ENCODE measurements at places on chromosomes 12 and 14.

GRCh38 chr12:77893918-77894317, 63.2 kb downstream of the NAV3 start:
- no peak for DNase-seq

DNA sequence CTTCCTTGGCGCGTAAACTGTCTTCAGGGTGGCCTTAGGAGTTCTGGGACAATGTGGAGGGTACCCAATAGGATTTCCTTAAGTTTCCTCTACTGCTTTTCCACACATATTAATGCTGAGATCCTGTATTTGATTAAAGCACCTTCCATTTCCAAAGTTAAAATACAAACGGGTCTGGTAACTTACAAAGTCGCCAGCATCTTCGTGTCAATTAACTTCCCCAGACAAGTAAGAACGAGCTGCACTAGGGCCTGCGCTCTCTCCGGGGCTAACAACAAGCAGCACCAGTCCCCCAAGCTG, 130.9 kb downstream of the NDUFA12 start:
- no peak for DNase-seq

DNA sequence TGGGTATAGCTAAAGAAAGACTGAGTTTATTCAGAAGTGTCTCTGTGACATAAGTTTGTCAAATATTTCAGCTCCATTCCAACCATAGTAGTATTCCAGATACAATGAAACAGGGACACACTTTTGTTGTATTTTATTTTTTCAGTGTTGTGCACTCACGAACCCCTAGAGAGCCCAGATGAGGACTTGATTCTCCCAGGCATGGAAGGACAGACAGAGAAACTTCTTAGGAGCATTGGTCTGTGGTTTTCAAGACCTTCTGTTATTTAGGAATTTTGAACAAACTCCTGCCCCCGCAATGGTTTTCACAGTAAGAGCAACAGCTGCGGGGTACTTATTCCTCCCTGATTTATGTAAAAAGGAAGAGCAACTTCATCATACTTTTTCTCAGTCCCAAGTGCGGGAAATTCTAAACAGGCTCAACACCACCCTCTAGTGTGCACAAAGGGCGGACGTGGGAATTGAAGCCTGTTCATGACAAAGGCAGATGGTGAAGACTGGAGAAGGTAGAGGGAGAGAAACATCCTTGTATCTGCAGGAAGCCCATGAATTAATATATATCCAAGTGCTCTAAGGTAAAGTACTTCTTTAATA, 147.6 kb downstream of the PAH start:
- no peak for DNase-seq

DNA sequence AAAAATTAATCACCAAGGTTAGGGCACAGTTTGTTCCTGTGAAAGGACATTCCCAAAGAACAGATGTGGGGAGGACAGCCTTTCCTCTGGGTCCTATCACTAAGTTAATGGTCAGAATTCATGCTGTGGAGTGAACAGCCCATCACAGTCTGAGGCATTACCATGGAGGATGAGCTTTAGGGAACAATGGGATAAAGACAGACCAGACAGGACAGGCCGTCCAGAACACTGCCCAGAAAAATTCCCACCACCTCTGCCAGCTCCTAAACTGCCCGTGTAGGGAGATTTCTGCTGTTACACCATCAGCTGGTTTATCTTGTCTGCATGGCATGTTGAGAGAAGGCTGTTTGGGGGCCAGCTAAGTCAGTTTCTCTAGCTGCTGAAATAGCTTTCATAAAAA, 49.6 kb upstream of the IFNG-AS1 start:
- no peak for DNase-seq

DNA sequence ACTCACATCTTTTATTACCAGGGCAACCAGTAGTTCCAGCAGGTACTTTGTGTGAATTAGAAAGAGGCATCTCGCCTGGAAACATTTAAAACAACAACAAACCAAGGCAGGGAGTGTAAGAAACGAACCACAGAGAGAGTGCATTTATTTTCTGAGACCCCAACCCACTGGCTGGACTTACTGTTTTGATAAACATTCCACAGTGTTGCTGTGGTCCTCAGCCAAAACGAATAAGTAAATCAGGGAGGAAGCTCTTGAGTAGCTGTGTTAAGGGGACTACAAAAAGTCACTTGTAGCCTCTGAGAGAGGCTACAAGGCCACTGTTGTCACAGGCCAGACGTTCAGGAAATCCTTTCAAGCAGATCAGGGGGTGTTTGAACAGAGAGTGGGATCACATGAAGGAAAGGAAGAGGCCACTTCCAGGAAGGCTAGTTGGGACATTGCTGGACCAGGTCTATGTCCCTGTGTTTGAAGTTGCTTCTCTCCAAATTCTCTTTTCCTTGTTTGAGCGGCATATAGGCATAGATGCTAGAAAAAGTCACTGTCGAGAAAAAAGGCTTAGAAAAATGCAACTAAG, 33.8 kb downstream of the DMAC2L start:
- no peak for DNase-seq

GRCh38 chr12:46332260-46332659, 40.3 kb downstream of the SLC38A2 start:
- DNase-seq, result peak; percentile 16

DNA sequence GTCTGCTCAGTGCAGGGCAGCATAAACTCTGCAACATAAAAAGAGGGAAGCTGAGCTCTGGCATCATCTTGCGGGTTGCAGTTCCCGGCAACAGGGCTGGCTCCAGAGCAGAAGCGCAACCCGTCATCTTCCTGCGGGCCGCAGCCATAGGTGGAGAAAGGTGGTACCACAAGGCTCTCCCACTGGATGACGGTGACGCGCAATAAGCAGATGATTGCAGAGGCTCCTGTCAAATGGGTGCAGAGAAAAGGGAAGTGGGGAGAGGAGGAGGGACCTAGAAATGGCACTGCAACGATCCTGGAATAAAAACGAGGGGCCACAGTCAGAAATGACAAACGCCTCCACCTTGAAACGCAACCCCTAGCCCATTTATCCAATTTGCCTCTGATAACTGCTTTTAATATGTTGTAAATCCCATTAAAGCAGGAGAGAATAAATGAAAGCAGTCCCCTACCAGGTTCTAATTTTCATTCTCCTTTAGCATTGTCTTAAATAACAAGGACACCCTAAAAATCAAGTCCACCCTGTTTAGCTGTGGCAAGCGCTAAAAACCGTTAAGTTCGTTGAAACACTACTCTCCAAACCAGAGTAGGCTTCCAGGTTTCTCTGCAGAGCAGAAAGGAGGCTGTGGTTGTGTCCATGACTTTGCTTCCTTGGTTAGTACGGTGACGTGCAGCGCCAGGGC, 30.9 kb upstream of the TUBA1C start:
- no peak for DNase-seq

DNA sequence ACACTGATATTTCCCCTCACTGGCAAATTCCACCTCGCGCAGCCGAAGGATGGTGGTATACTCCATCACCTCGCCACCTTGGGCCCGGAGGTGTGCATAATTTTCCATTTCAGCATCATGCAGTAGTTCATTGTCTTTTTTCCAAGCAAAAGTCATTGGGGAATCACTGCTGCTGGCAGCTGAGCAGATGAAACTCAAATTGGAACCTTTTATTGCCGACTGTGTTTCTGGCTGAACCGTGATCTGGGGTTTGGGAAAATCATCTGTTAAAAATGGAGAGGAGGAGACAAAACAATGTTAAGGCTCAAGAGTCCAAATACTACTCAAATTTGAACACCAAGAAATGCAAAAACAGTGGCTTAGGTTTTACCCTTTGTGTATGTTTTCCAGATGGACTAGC, 39.7 kb downstream of the LRIG3 start:
- DNase-seq, result no peak

GRCh38 chr14:35818346-35819115, 7.6 kb upstream of the BRMS1L start:
- DNase-seq, result no peak

GRCh38 chr12:23781118-23781517, 168.4 kb downstream of the SOX5 start:
- DNase-seq, result no peak

- DNase-seq, result no peak
These were observed 120.6 kb upstream of the FKBP4 start for GRCh38 chr12:2673966-2674810.

DNA sequence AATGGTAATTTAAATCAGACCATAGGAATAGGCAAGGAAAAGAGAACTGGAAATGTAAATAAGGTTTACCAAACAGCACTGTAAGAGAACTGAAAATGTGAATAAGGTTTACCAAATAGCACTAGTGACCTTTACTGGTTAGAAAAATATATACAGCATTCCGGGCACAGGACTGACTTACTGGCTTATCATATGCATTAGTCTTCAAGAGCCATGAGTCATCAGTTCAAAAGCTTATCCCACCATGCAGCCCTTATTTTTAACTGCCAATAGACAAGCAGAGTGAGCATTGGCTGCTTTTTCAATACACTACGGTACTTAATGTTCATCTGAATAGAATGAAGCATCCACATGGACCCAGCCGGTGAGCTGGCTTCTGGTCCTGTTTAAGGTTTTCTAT, 13.0 kb upstream of the NELL2 start:
- DNase-seq, result no peak

DNA sequence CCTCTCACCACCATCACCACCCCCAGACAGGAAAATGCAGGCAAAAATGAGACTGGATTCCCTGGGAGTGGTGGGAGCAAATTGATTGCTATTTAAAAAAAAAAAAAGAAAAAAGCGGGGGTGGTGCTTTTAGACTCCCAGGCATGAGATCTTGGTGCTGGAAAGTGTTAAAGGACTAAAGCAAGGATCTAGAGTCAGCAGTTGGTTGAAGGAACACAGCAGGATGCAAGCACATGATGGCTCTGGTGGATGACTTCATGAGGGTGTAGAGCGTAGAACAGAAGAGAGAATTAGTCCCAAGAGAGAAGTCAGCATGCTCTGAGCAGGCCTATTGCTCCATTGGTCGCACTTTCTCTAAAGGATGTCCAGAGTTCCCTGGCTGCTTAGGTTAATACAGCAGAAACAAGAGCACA, 183.8 kb upstream of the HMGA2 start:
- DNase-seq, result peak; percentile 43

- DNase-seq, result no peak
These were observed 13.7 kb downstream of the PIGH start for GRCh38 chr14:67586369-67586768.

DNA sequence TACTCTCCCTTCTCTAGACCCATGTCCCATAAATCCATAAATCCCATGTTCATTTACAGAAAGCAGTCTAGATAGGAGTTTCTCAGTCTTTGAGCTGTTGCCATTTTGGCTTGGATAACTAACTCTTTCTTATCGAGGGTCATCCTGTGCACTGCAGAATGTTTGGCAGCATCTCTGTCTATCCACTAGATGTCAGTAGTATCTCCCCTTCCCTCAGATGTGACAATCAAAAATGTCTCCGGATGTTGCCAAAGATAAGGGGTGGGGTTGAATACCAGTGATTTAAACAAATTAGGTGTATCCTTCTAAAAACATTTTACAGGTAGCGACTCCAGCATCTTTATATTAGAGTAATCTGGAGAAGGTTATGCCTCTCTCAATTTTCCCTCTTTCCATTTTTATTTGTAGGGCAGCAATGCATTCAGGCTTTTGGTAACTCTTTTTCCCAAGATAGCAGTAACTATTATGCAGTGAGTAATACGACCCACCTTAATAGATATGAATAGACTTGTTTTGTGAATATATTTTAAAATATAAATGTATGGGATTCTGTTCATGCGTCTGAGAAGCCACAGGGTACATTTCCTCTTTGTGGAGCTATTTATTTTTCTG, 100.7 kb downstream of the LRRK2 start:
- no peak for DNase-seq

- no peak for DNase-seq
These were observed 2.3 kb upstream of the ZNF705A start for GRCh38 chr12:8154526-8154925.

DNA sequence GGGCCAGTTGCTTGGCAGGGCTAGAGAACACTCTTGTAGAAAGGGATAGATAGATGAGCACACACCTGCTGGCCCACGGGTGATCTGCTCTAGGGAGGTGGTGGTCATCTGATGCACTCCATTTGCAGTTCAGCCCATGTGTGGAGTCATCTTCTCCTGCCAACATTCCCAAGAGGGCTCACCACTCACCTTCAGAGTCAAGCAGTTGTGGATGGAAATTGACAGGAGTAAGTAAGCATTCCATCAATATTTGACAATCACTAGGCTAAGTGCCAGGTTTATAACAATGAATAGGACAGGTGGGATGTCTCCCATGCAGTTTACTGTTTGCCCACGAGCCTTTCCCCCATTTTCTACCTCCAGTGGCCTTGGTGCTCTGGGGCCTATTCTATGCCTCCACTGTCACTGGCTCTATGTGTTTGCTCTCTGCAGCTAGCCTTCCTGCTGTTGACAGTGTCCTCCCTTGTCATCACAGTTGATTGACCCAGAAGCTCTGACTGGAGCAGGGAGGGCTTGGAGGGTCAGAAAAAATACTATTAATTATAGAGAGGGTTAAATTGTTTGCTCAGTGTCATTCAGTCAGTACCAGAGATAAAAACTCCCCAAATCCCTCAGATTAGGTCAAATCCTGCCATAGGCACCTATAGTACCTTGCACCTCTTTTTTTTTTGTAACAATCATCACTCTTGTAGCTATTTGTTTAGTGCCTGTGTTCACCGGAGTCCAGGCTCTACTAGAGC, 134.6 kb upstream of the PZP start:
- no peak for DNase-seq

DNA sequence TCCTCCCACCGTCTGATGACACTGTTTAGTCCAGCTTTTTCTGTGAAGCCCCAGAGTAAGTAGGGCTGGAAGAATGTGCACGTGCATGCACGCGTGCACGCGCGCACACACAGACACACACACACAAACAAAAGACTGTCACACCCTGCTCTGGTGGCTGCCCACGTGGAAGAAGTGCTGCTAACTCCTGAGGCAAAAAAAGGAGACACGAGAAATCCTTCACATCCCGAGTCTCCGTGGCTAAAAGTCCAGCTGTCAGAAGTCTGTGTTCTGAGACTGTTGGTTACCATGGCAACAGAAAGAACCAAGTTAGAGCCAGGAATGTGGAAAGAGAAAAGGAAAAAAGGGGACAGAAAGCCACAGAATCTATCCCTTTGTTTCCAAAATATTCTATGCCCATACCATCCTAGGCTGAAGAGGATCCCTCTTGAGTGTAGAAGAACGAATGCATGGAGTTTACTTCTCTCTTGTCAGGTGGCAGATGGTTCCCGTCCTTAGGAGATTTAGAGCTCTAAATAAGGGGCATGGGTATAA, 1.6 kb upstream of the C12orf71 start:
- peak; percentile 6 for DNase-seq

DNA sequence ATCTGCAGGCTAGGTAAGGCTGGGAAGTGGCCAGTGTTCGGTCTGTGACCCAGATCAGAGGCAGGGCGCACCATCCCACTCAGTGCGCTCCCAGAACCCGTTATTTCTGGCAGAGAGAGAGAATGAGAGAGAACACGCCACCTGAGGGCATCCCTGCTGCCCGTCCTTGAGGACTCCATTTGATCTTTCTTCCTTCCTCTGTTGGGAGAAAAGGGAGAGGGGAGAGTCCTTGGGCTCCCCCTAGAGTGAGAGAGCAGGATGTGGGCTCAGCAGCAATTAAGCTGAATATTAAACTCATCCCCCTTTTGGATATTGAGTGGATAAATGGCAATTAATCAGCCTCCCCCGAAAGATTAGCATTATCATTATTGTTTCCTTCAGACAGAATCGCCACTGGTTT, 70.6 kb downstream of the IFT43 start:
- DNase-seq, result no peak
